ENCODE measurements at places on chromosomes 7 and 10.

GRCh38 chr10:35328404-35329037, 7.8 kb upstream of the CCNY start:
- no peak for DNase-seq

- DNase-seq: no peak
These were observed 166.0 kb downstream of the FANK1 start for GRCh38 chr10:126062131-126063032.

DNA sequence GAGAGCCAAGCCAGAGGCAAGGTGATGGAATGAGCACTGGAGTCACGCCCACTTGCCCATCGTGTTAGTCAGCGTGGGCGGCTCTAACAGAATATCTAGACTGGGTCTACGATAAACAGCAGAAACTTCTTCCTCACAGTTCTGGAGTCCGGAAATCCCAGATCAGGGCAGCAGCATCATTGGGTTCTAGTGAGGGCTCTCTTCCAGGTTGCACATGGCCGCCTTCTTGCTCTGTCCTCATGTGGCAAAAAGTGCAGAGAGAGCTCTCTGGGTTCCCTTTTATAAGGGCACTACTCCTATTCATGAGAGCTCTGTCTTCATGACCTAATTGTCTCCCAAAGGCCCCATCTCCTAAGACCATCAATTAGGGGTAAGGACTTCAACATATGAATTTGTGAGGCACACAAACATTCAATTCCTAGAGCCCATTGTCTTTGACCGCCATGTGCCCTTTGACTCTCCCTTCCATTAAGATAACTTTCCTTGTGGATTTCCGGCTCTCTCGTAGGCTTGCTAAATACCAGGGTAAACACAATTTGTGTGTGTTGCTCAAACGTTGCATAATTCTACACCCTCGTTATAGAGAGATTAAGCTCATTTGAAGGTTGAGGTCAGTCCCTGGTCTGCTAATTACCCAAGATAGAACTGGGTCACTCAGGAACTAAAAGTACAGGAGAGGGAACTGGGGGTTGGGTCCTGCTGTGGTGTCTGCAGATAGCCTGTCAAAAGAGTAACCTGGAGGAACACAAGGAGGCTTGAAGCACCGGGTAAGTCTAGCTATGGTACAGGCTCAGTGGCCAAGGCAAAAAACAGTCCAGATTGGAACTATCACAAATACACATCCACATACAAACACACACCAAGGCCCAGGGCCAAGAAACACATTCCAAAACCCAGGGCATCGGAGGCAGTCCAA, 28.7 kb upstream of the USP6NL start:
- no peak for DNase-seq

GRCh38 chr7:140517546-140518369, 38.5 kb upstream of the MKRN1 start:
- DNase-seq: peak; percentile 49

DNA sequence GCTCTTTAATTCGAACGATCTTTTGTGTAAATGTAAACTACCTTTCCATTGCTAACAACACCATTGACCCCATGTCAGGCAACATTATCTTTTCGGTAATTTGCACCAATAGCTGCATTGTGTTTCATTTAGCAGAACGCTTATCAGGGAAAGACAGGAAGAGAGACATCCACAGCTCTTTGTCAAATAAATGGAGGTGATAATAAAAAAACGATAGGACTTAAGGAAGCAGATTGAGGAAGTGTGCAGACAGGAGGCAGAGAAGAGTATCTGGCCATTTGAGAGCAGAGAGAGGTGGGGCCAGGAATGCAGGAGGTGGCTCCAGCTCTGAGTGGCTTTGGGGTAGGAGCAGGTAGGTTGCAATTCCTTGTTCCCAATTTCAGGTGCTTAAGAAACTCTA, 37.5 kb upstream of the ADARB2 start:
- no peak for DNase-seq

DNA sequence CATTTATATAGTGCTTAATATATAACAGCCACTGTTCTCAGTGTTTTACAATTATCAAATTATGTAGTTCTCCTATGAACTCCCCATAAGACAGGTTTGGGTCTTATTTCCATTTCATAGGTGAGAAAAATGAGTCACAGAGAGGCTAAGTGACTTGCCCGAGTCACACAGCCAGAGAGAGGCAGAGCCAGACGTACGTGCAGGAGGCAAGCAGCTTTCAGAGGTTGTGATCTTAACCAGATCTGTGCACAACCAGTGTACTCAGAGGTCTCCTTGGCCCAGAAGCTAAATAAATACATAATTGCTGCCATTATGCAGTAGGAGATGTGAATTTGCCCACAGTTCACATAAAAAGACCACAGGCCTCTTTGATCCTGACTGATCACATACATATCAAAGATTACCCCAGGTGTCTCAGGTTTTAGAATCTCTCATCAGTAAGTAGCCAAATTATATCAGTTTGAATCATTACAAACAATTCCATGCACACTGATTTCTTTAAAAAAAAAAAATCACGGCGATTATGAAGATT, 304.7 kb upstream of the AOAH start:
- DNase-seq: no peak

DNA sequence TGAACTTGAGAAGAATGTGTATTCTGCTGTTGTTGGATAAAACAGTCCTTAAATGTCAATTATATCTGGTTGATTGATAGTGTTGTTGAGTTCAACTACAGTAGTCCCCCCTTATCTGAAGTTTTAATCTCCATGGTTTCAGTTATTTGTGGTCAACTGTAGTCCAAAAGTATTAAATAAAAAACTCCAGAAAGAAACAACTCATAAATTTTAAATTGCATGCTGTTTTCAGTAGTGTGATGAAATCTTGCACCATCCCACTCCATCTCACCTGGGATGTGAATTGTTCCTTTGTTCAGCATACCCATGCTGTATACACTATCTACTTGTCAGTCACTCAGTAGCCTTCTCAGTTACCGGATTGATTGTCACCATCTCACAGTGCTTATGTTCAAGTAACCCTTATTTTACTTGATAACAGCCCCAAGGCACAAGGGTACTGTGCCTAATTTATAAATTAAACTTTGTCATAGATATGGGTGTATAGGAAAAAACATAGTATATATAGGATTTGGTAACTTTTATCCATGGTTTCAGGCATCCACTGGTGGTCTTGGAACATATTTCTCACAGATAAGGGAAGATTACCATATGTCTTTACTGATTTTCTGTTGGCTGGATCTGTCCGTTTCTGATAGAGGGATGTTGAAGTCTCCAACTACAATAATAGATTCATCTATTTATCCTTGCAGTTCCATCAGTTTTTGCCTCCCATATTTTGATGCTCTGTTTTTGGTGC, 57.1 kb downstream of the AOAH start:
- no peak for DNase-seq

DNA sequence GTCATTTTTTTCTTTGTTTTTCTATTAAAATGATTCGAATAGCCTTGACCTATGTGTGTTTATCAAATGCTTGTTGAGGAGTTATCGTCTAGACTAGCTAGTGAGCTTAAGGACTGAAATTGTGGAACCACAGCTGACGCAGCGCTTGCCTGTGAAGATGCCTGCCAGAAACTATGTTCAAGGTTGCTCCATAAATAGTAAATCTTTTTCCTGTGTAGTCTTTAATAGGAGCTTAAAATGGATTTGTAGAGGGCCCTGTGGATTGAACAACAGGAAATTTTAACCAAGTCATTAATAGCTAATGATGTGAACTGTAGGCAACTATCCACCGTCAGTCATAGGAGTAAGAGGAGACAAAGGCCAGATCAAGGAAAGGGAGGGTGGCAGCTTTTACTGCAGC, 145.1 kb downstream of the GNAI1 start:
- no peak for DNase-seq

DNA sequence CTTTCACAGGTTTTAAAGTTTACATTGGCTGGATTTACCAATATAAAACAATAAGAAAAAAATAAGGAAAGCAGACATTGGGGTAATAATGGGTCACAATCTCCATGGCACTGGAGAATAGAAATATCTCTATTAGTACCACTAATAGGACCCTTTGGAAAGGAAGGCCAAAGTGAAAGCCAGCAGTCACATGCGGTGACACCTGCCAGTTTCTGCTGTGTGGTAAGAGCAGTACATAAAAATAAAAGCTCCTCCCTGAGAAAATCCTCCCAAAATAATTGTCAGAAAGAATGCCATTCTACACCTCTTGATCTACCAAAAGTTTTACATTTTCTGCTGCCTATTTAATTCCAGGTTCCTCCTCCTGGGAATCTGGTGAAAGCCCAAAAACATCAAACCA, 30.4 kb upstream of the SLC13A1 start:
- DNase-seq: no peak

- no peak for DNase-seq
These were observed 545 bp downstream of the GIGYF1 start for GRCh38 chr7:100693312-100694097.

GRCh38 chr7:45211066-45211465, 53.5 kb downstream of the RAMP3 start:
- DNase-seq: no peak

DNA sequence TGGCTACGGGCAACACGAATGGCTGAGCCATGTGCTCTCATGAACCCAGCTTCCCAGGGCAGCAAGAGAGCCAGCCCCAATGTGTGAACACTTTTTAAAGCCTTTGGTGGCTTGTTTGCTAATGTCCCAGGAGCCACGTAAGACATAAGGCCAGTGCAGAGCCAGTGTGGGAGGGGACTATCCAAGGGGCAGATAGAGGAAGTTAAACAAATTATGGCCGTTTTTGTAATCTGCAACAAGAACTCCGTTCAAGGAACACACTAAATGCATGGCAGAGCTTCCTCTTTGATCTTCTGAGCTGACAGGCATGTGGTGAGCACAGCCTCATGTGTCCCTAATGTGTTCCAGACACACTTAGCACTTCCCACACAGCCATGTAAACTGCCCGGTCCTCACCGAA, 133.3 kb downstream of the TEX36 start:
- DNase-seq: no peak

DNA sequence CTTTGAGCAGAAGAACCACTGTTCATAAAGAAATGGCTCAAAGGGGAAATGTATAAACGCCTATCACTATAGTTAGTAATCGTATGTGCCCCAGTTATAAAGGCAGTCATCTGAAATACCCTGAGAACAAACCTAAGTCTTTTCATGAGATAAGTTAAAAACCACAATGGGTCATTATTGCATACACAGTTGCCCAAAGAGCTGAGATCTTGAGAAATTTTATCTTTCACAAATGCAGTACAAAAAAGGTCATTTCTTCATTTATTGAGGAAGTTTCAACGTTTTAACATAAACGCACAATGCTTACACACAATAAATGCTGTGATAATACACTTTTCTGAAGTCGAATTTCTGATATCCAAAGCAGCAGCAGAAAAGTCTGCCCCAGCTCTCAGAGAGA, 114.4 kb downstream of the MICU1 start:
- no peak for DNase-seq

DNA sequence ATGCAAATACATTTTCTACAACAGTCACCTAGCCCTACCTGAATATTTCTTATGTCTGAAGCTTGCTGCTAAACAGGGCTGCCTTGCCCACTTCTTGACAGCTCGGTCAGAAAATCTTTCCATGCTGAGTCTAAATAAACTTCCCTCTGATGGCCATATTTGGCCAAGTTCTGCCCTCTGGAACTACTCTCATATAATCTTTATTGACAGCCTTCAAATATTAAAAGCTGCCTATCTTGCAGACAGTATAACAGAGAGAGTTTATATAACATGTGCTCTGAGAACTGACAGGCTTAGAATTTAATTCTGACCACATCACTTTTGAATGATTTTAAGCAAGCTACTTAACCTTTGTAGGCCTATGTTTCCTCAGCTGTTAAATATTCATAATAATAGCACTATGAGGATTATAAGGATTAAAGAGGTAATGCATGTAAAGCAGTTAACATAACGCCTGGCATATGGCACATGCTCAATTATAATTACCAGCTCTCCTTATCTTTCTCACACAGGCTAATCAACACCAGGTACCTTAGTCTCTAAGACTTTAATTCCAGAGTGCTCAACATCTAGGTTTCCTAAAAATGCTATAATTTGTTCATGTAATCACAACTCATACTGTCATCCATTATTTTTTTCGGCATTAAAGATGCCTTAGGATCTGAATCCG, 334.1 kb downstream of the HPSE2 start:
- DNase-seq: no peak

- no peak for DNase-seq
These were observed 884.5 kb upstream of the POT1 start for GRCh38 chr7:125814100-125814499.

GRCh38 chr7:132592936-132593335, 16.7 kb upstream of the PLXNA4 start:
- no peak for DNase-seq

DNA sequence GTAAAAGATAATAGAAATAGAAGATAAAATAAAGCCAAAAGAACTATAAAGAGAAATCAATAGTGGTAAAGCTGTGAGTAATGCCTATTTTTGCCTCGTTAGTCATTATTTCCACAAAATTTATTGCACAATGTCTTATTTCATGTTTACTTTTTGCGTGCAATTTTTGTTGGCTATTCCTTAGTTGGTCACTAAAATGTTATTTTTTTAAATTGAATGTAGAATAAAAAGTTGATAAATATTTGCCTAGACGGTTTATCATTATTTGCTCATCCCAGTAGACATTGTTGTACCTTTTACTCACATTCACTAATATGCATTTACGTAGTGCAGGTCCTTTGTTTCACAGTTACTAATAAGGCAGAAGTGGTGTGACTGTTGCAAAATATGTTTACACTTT, 227.8 kb upstream of the BMPER start:
- no peak for DNase-seq

DNA sequence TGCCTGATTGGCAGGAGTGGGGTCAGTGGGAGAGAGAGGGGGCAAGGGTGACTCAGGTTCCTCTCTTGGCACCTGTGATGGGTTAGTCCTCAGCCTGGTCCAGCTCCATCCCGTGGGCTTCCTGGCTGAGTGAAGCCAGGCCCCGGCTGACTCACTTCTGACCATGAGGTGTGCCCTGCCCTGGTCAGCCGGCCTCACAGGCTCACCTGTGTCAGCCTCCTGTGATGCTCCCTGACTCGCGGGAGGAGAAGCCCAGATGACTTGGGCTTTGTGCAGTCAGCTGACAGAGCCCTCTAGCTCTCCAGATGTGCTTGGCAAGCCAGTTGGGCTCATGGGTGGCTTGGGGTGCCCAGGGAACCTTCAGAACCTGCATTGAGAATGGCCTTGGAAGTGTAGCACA, 16.0 kb upstream of the PPIF start:
- DNase-seq: no peak

- no peak for DNase-seq
These were observed 31.7 kb downstream of the POLR1F start for GRCh38 chr7:19677180-19677579.

- no peak for DNase-seq
These were observed 141.4 kb downstream of the PLPP4 start for GRCh38 chr10:120598386-120598785.

- DNase-seq: peak; percentile 45
These were observed 16.9 kb upstream of the ZFAND2A start for GRCh38 chr7:1176891-1177373.

GRCh38 chr7:121945480-121946236, 72.7 kb downstream of the PTPRZ1 start:
- no peak for DNase-seq

GRCh38 chr10:3648170-3648569, 136.8 kb downstream of the KLF6 start:
- DNase-seq: no peak

- DNase-seq: no peak
These were observed 694 bp upstream of the FAS start for GRCh38 chr10:88989824-88990383.
